Lung (tissue), 17 donors: ENCODE measurements at places on chromosomes 16 and 17. TPM values are rescaled to one million over a fixed set of nuclear protein-coding genes. Genes with fewer than 3 reads are reported as not detected.
A peak's percentile ranks its signal among the peaks of the same experiment; 100 is the strongest.

Gene ZNF469
- 2.2 TPM for total RNA-seq

DNA sequence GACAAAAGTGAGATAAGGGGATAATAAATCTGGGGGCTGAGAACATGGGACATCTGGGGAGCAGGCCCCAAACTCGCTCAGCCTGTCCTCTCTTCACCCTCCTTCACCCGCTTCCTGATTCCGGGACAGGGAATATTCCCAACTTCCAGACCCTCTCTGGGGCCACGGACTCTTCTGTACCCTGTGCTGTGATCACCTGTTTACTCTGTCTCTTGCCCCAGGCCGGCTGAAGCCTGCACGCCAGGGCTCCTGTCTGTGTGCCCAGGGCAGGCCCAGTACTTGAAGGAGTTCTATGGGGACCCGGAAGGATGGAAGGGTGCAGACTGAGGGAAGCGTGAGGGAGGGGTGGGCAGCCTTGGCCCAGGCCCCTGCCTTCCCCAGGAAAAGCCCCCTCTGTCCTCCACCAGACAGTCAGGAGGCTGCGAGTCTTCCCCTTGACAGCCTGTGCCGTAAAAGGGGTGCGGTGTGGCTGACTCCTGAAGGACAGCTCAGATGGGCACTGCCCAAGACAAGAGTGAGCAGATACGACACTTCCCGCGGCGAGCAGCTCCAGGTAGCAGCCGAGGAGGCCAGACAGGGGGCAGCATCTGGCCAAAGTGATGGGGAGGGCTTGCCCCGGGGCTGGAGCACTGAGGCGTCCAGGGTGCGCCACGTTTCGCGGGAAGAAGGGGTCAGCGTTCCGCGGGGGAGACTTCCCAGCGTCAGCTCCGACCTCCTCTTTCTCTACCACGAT, 1.0 kb upstream of the CCNF start:
- no peaks in the 10 kb centered on the region for H3K36me3 ChIP-seq
- no peaks in the 10 kb centered on the region for H3K4me1 ChIP-seq
- peak overlapping the region; percentile 74 for H3K27ac ChIP-seq
- peak; percentile 40 for DNase-seq

- H3K4me1 ChIP-seq: peaks cover 4% of the 10 kb centered on the region
- H3K27ac ChIP-seq: peak within 1 kb of the TSS; percentile 89
- peaks cover 11% of the 10 kb centered on the region for H3K36me3 ChIP-seq
Observed at GRCh38 chr17:47693731-47694580, at the start of gene TBKBP1. TBKBP1 (plus strand) TSS chr17:47694161; CDS start chr17:47696113, 1,952 bp downstream.

Gene KRTAP9-8
- not detected for total RNA-seq

GRCh38 chr17:63932721-63933120, 590 bp upstream of the CD79B start:
- H3K36me3 ChIP-seq: no peaks in the 10 kb centered on the region
- no peak for DNase-seq
